Activated CD8-positive, alpha-beta T cell treated with anti-CD3 and anti-CD28 coated beads for 36 hours (primary cell): ENCODE measurements at places on chromosomes 11 and 22. TPM values are rescaled to one million over a fixed set of nuclear protein-coding genes. Genes with fewer than 3 reads are reported as not detected.

The FIBP gene
- 78.8 TPM for total RNA-seq

The FJX1 gene
- total RNA-seq = 2.1 TPM

The MFNG gene
- total RNA-seq = 160 TPM

DNA sequence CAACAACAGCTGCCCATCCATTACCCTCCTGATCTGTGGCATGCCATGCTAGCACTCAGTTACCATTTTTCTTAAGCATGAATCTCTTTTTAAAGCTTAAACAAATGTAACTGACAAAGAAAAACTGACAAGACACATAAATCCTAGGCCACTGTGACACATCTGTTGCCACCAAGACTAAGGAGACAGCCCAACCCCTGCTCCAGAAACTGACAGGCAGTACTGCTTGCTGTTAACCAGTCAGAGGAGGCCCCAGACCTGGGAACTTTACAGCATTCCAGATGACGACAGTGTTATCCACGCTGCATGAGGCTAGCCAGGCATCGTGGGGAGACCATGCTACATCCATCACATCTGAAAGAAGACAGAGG is 33.8 kb downstream of the HIRA start:
- no peak overlapping the region for H3K27ac ChIP-seq
- no peaks in the 10 kb centered on the region for H3K4me1 ChIP-seq
- no peak for DNase-seq
- no peak overlapping the region for H3K4me3 ChIP-seq
- peaks cover 23% of the 10 kb centered on the region for H3K36me3 ChIP-seq

GRCh38 chr11:44451706-44452105 is 113.8 kb upstream of the CD82 start:
- H3K27me3 ChIP-seq = no peaks in the 10 kb centered on the region
- H3K4me1 ChIP-seq = no peaks in the 10 kb centered on the region
- no peak overlapping the region for H3K4me3 ChIP-seq
- no peaks in the 10 kb centered on the region for H3K36me3 ChIP-seq

The KCTD17 gene
- 30.3 TPM for total RNA-seq

DNA sequence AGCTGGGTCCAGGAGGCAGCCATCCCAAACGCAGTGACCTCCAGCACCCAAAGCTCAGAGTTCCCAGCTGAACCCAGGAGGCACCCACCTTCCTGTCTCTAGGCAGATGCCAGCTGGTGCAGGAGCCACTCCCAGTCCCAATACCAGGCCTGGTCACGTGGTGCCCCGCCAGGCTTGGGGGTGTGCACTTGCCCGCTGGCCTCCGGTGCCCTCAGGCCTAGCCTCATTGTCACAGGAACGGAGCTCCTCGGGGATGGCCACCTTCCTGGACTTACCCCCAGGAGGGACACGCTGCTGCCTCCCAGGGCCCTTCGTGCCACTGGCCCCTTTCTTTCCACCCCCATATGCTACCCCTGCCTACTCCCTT is 4.6 kb downstream of the BID start:
- peaks cover 2% of the 10 kb centered on the region for H3K36me3 ChIP-seq
- no peak for DNase-seq
- H3K27ac ChIP-seq = no peak overlapping the region
- peaks cover 51% of the 10 kb centered on the region for H3K4me1 ChIP-seq
- H3K4me3 ChIP-seq = no peak overlapping the region

- peaks cover 79% of the 10 kb centered on the region for H3K4me1 ChIP-seq
- no peaks in the 10 kb centered on the region for H3K27me3 ChIP-seq
- H3K27ac ChIP-seq = peak overlapping the region; percentile 98
- peak; percentile 69 for DNase-seq
- peaks cover 2% of the 10 kb centered on the region for H3K36me3 ChIP-seq
Measured at GRCh38 chr11:48005136-48005535, 24.8 kb downstream of the PTPRJ start.

DNA sequence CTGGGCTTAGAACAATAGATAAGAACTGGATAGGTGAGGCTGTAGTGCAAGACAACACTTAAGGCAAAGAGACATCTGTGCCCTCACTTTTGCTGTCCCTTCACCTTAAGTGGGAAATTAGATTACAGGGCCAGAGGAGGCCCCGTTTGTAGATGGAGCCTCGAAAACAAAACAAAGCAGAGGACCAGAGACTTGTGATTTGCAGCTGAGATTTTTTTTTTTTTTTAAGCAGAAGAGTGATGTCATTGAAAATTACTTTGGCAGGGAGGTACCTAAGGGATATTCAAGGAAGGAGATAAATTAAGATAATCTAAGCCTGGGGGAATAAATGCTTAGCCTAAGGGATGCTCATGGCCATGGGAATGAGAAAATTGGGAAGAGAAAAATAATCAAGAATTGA is 31.4 kb downstream of the ZC3H12C start:
- H3K4me1 ChIP-seq = no peaks in the 10 kb centered on the region
- peaks cover 5% of the 10 kb centered on the region for H3K27me3 ChIP-seq
- H3K27ac ChIP-seq = no peak overlapping the region
- DNase-seq = no peak
- H3K36me3 ChIP-seq = no peaks in the 10 kb centered on the region

DNA sequence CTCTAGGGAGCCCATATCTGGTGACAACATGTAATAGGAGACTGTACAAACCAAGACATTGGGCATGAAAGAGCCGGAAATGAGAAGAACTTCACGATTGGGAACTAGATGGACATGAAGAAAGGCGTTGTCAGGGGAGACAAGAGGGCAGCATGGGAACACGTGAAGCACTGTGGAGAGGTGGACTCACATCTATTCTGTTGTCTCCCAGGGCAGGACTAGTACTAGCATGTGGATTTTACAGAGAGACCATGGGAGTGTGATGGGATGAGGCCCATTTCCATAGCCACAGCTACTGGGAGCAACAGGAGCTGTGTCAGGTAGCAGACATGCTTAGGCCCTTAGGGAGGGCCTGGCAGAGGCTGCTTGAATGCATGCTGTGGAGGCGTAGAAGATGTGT is 333.9 kb downstream of the OPCML start:
- H3K36me3 ChIP-seq = no peaks in the 10 kb centered on the region
- H3K27ac ChIP-seq = no peak overlapping the region

The TEX54 gene
- not detected for total RNA-seq

DNA sequence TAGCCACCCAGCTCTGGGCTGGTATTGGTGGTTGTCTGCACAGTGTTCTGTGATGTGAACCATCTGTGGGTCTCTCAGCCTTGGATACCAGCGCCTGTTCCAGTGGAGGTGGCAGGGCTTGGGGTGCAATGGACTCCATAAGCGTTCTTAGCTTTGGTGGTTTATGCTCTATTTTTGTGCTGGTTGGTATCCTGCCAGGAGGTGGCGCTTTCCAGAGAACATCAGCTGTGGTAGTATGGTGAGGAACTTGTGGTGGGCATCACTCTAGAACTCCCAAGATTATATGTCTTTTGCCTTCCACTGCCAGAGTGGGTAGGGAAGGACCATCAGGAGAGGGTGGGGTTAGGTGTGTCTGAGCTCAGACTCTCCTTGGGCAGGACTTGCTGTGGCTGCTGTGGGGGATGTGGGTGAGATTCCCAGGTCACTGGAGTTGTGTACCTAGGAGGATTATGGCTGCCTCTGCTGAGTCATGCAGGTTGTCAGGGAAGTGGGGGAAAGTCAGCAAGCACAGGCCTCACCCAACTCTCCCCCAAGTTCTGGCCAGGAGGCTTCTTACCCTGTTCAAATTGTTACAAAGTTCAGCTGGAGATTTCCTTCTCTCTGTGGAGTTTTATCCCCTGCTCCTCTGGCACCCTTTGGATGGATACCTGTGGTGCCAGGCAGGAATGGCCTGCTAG is 47.2 kb downstream of the MRGPRX2 start:
- H3K4me3 ChIP-seq = no peak overlapping the region
- no peaks in the 10 kb centered on the region for H3K36me3 ChIP-seq
- DNase-seq = peak; percentile 8
- H3K27me3 ChIP-seq = peaks cover 19% of the 10 kb centered on the region
- no peak overlapping the region for H3K27ac ChIP-seq
- no peaks in the 10 kb centered on the region for H3K4me1 ChIP-seq

GRCh38 chr11:2697866-2698265 is 1.9 kb downstream of the KCNQ1OT1 start:
- no peak for DNase-seq
- no peak overlapping the region for H3K27ac ChIP-seq
- peaks cover 6% of the 10 kb centered on the region for H3K36me3 ChIP-seq
- H3K27me3 ChIP-seq = no peaks in the 10 kb centered on the region
- peaks cover 13% of the 10 kb centered on the region for H3K4me1 ChIP-seq
- peak overlapping the region; percentile 78 for H3K4me3 ChIP-seq

The MMP8 gene
- total RNA-seq = not detected

- H3K4me3 ChIP-seq = no peak overlapping the region
- no peak overlapping the region for H3K27ac ChIP-seq
- H3K4me1 ChIP-seq = peaks cover 9% of the 10 kb centered on the region
- no peaks in the 10 kb centered on the region for H3K27me3 ChIP-seq
- peaks cover 19% of the 10 kb centered on the region for H3K36me3 ChIP-seq
Measured at GRCh38 chr11:74154620-74155281, 16.1 kb downstream of the C2CD3 start.

- H3K4me1 ChIP-seq = no peaks in the 10 kb centered on the region
- H3K4me3 ChIP-seq = no peak overlapping the region
- H3K36me3 ChIP-seq = no peaks in the 10 kb centered on the region
- no peak overlapping the region for H3K27ac ChIP-seq
Measured at GRCh38 chr22:29260601-29261315, 7.0 kb downstream of the RHBDD3 start.

DNA sequence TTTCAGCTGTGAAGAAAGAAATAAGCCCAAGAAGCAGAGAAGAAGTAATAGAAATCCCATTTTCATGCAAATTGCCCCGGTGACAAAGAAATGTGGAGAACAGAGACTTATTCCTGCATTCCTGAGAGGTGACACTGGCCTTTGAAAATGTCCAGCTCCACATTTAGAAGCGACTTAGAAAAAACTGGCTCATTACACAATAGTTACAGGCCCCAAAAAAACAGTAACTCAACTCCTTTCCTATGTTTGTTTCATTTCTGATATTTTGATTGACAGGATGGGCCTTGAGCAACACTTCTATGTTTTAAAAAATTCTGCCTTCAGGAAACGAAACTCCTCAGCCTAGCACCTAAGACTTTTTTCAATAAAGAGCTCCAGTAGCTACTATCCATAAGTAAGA is 726.9 kb upstream of the TENM4 start:
- H3K27ac ChIP-seq = no peak overlapping the region
- no peak for DNase-seq
- no peaks in the 10 kb centered on the region for H3K4me1 ChIP-seq
- no peaks in the 10 kb centered on the region for H3K27me3 ChIP-seq
- no peaks in the 10 kb centered on the region for H3K36me3 ChIP-seq

The RELA gene
- 72.5 TPM for total RNA-seq

- no peak overlapping the region for H3K4me3 ChIP-seq
- H3K27me3 ChIP-seq = peaks cover 7% of the 10 kb centered on the region
- no peaks in the 10 kb centered on the region for H3K4me1 ChIP-seq
- no peak overlapping the region for H3K27ac ChIP-seq
Measured at GRCh38 chr11:6298605-6299004, 21.7 kb downstream of the CAVIN3 start.

GRCh38 chr11:78449866-78450265 is 32.2 kb upstream of the GAB2 start:
- peaks cover 8% of the 10 kb centered on the region for H3K4me1 ChIP-seq
- H3K4me3 ChIP-seq = no peak overlapping the region
- H3K27ac ChIP-seq = no peak overlapping the region
- no peak for DNase-seq

DNA sequence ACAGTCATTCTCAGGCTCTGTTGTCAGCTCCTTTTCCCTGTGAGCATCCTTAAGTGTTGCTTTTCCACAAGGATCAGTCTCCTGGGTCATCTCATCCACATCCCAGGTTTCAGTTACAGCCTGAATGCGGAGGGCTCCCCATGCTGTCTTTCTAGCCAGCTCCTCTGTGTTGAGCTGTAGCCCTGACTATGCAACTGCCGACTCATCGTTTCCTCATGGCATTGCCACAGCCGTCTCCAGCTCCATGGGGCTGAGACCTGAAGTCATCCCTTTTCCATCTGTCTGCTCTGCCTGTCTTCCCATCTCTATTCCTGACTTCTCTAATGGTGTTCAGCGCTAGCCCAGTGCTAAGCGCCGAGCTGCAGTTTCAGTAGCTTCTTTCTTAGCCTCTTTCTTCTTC is 11.8 kb downstream of the SAMM50 start:
- no peaks in the 10 kb centered on the region for H3K27me3 ChIP-seq
- no peaks in the 10 kb centered on the region for H3K4me1 ChIP-seq
- H3K36me3 ChIP-seq = peaks cover 44% of the 10 kb centered on the region
- H3K27ac ChIP-seq = no peak overlapping the region

The MMP12 gene
- not detected for total RNA-seq

The CCDC188 gene
- not detected for total RNA-seq

The OR52I1 gene
- not detected for total RNA-seq

DNA sequence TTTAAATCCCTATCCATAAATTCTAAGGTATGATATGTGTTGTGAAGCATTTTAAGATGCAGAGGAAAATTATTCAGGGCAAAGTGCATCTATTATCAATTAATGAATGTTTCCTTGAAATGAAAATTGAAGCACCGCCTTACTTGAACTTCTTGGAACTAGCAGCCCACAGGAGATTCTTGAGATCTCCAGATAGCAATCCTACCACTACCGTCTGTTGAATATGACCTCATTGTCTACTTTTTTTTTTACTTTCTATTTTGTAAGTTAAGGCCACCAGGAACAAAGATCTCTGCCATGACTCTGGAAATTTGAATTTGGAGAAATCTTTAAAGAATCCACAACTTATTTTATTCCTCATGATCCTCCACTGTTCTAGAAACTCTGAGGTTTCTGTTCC is 808.7 kb downstream of the KCNA4 start:
- H3K27me3 ChIP-seq = no peaks in the 10 kb centered on the region
- no peak for DNase-seq

DNA sequence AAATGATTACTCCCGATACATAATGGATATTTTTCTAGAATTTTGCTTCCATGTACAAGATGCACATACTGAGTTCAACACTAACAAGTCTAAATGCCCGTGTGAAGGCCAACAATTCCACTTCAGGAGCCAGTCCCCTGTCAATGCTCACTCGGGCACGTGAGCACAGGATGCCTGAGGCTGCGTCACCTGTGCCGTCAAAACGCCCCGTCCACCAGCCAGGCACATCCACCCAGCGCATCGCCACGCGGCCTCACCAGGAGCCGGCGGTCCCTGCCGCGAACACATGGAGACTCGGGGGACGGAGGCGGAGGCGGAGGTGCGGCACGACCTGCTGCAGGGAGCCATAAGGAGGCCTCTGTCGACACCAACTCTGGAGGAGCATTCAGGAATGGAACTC is 9.8 kb downstream of the TOLLIP start:
- DNase-seq = no peak
- H3K4me3 ChIP-seq = no peak overlapping the region

The SLC15A3 gene
- 4.7 TPM for total RNA-seq

DNA sequence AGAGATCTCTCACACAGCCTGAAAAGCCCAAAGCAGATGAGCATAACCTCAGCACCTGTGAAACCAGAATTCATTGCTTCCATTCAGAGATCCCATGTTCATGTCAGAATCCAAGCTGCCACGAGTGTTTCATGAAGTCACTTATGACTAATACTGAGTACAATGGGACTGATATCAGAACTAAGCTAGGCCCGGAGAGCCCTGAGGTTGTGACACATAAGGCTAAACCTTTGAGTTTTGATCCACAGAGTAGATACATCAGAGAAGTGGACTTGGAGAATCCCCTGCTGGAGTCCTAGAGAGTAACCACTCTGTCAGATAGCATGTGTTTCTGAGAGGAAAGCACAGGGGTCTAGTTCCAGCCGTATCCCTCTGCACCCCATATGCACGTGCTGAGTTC is 890 bp upstream of the GLYATL1 start:
- no peaks in the 10 kb centered on the region for H3K4me1 ChIP-seq
- H3K27ac ChIP-seq = no peak overlapping the region
- no peak for DNase-seq
